ENCODE measurements at places on chromosomes 1 and 21. TPM values are rescaled to one million over a fixed set of nuclear protein-coding genes. Genes with fewer than 3 reads are reported as not detected.

Gene CFAP57
- total RNA-seq = 0.49 TPM

Gene BTG2
- 47.2 TPM for total RNA-seq

Gene CACHD1
- total RNA-seq = 34.2 TPM

Gene GBP7
- 0.15 TPM for total RNA-seq

Gene PPCS
- 57.0 TPM for total RNA-seq

Gene PAPPA2
- 9.5 TPM for total RNA-seq

Gene PTGER3
- total RNA-seq = 1.8 TPM

Gene KCNJ15
- 1.7 TPM for total RNA-seq

Gene OTUD3
- total RNA-seq = 13.9 TPM

Gene SPATA45
- not detected for total RNA-seq

Gene TUFT1
- total RNA-seq = 30.0 TPM

Gene VSIG8
- total RNA-seq = 0.15 TPM

Gene WNT2B
- 3.5 TPM for total RNA-seq

Gene CD34
- total RNA-seq = 0.20 TPM

Gene LMOD1
- total RNA-seq = 0.52 TPM

Gene FCRL5
- total RNA-seq = 0.78 TPM

Gene AKR7A3
- 0.81 TPM for total RNA-seq

Gene HSF2BP
- 1.1 TPM for total RNA-seq

Gene GBP5
- total RNA-seq = 0.09 TPM

Gene EFNA3
- 36.9 TPM for total RNA-seq

Gene OR2AK2
- not detected for total RNA-seq

Gene C1orf146
- not detected for total RNA-seq

Gene CFAP74
- 0.42 TPM for total RNA-seq

Gene OPTC
- total RNA-seq = not detected

Gene TMEM50B
- total RNA-seq = 29.8 TPM

Gene TRAF3IP3
- 0.23 TPM for total RNA-seq

Gene C4BPB
- total RNA-seq = not detected

Gene NT5C1A
- 0.25 TPM for total RNA-seq

Gene PRR9
- not detected for total RNA-seq

Gene TMEM81
- 10.0 TPM for total RNA-seq

Gene TIMM17A
- 143 TPM for total RNA-seq

Gene CLDN17
- total RNA-seq = not detected

Gene COA6
- 33.9 TPM for total RNA-seq

Gene OR2L2
- not detected for total RNA-seq

Gene OR2T29
- 0.41 TPM for total RNA-seq

Gene ARHGEF16
- 2.5 TPM for total RNA-seq

Gene CLCA1
- total RNA-seq = not detected

Gene RRP1
- 40.2 TPM for total RNA-seq

Gene AGO3
- 24.9 TPM for total RNA-seq

Gene TRIM67
- total RNA-seq = 0.18 TPM

Gene NMNAT2
- total RNA-seq = 41.5 TPM

Gene CSF3R
- 1.3 TPM for total RNA-seq

Gene NR0B2
- not detected for total RNA-seq

Gene DYNLT4
- total RNA-seq = 0.73 TPM

Gene KLHDC8A
- total RNA-seq = 42.8 TPM

All from motor neuron (in vitro differentiated cells).